Activated CD4-positive, alpha-beta T cell treated with anti-CD3 and anti-CD28 coated beads, Interleukin-10, Interleukin-2, amounts not matched to agents 100 ng/mL and 50 ng/mL, durations not matched to agents 16 hours and 8 hours (primary cell): ENCODE measurements at places on chromosomes 3 and 15.

DNA sequence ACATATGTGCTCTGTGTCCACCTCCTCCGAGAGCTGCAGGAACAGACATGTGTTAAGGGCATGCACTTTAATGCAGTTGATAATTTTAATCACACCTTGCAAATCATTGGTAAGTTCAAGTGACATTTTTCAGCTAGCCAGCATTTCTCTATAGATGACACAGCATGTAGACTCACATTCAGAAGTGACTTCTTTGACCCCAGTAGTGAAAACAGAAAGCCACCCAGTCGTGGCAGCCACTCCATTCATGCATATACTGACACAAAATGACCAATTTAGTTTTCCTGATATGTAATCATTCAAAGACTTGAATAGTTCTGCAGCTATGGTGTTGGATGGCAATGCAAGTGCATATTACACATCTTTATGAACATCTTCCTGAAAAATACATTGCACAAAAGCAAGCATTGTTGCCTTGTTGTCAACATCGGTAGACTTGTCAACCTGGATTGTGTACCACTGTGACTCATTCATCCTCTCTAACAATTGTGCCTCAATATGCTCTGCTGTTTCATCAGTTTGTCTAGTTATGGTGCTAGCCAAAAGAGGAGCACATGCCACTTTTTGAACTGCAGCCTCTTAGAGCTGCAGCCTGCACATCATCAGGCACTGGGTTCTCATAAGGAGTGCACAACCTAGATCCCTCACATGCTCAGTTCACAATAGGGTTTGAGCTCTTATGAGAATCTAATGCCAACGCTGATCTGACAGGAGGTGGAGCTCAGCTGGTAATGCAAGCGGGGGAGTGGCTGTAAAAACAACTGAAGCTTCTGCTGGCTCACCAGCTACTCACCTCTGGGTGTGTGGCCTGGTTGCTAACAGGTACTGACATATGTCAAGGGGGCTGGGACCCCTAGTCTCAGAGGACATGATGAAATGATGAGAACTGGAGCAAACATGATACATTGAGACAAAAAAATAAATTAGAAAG lies 622.0 kb downstream of the PYDC2 start:
- no peak for DNase-seq

GRCh38 chr3:98680723-98681122 lies 82.4 kb upstream of the ST3GAL6 start:
- no peak for DNase-seq

- DNase-seq: no peak
These were observed 1.3 kb upstream of the OXSR1 start for GRCh38 chr3:38163841-38164642.

GRCh38 chr3:126873416-126873815 lies 109.5 kb upstream of the PLXNA1 start:
- no peak for DNase-seq

DNA sequence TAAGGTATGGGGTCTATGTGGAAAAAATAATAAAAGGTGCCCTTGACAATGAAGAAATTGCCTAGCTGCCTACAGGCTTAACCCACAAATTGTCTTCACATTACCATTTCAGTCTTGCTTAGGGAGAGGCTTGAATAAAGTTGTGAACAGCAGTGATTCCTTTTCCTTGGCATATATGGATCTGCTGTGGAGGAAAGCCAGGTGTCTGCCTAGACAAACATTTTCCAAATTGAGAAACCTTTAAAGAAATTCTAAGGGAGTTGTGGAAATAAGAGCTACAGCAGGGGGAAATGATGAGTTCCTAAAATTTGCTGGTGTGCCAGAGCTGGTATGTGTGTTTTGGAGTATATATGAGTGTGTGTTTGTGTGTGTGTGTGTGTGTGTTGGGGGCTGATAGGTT lies 452.1 kb downstream of the NTRK3 start:
- no peak for DNase-seq

DNA sequence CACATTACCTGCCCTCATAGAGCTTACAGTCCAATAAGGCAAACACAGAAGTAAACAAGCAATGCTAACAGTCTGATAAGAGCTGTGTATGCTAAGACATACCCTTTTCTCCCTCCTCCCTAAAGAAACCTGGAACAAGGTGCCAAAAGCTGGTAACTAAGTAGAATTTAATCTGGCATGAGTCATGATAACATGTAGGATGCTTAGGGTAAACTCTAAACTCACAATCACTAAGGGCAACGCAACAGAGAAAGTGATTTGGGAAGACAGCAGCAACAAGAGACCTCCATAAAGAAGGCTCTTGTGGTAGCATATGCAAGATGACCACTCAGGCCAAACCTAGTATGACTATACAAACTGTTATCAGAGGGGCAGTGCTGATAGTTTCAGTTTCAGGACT lies 55.5 kb downstream of the MYO1E start:
- no peak for DNase-seq
